ENCODE measurements at places on chromosomes 16 and 17.

GRCh38 chr17:2057175-2057759 lies 2.4 kb downstream of the HIC1 start:
- no peak for DNase-seq

DNA sequence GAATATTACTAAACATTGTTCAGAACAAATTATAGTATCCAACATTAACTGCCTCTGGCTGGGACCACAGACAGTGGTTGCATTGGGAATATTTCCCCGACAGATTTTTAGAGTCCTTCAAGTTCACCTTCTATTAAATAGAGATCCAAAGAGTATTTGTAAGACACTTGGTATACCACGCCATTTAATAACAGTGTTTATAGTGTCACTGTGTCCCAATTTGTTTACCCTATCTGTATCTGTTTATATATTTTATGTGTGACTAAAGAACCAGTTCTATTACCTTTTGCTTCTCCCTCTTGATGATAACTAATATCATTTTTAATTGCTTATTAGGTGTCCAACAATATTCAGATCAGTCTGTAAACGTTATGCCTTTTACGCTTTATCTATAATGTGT lies 191.3 kb upstream of the IRX5 start:
- DNase-seq, result no peak

- DNase-seq, result no peak
Measured at GRCh38 chr17:50150354-50151040, at the start of gene PPP1R9B. TSS of gene PPP1R9B (minus strand) at chr17:50150677. CDS start at chr17:50150513, 164 bp downstream.

DNA sequence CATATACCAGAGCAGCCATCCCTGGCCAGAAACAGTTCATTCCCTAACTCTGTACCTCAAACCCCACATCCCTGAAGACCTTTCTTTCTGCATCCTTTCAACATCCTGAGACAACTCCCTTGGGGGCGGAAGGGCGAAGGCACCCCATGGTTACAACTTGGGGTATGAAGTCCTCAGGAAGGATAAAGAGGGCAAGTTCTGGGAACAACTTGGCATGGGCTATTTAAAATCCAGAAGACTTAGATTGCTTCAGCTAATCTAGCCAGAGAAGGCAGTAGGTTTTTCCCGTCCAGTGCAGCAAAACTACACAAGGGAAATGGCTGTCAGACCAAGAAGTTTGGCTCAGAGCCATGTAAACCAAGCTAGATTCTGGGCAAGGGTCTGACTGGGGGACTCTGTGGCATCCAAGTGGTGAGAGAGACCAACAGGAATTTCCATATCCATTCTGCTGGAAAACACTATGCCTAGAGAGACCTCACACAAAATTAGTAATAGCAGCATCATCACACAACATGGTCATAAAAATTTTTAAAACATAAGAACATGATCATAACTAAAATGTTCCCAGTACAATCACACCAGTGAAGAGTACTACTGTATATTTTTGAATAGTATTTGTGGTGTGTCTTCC lies 113.2 kb downstream of the CDYL2 start:
- no peak for DNase-seq

- DNase-seq, result no peak
Measured at GRCh38 chr17:12067485-12067884, 46.8 kb downstream of the MAP2K4 start.

DNA sequence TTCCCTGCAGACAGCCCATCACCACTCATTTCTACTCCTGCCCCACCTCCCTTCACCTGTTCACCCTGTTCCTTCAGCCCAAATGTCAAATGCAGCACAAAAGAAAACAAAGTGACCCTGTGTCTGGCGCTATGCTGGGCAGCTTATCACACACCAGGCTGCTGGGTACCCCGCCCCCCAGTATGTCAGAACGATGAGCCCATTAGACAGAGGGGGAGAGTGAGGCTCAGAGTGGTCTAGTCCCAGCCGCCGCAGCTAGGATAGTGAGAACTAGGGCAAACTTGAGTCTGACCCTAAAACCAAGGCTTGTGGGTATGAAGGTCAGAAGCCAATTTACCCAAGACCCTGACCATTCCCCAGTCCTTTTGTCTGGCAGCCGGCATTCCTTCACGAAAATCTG lies 4.0 kb downstream of the TNP2 start:
- no peak for DNase-seq

GRCh38 chr17:76275382-76276068 lies 10.4 kb downstream of the UBALD2 start:
- no peak for DNase-seq

GRCh38 chr17:18344021-18344420 lies 19.3 kb downstream of the SHMT1 start:
- no peak for DNase-seq

- DNase-seq, result no peak
Measured at GRCh38 chr17:82022310-82022980, at the start of gene CENPX. TSS of gene CENPX (minus strand) at chr17:82022878. CDS start at chr17:82022861, 17 bp downstream.

GRCh38 chr16:75293772-75294171 lies 42.3 kb upstream of the BCAR1 start:
- no peak for DNase-seq

DNA sequence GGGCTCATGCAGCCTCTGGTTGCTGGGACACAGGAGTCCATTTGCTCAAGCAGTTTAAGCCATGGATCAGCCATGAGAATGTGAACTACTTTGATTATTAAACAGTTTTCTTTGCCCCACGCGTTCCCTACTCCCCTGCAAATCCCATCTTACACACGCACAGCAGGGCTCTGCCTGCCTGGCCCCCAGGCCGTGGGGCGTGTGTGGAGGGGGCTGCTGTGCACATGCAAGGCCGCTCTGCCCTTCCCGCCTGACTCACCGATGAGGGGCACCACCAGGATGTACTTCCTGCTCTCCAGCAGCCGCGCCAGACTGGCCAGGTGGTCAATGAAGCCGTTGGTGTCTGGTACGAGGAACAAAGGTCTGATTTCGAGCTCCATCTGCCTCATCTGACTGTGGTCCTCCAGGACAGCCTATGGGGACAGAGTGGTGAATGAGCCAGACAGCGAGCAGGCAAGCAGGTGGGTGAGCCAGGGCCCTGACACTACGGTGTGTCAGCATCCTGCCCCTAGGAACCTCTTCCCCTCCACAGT lies 13.7 kb downstream of the HIC1 start:
- no peak for DNase-seq

- no peak for DNase-seq
Measured at GRCh38 chr16:24995469-24995868, 19.7 kb downstream of the ARHGAP17 start.

- DNase-seq, result peak; percentile 53
Measured at GRCh38 chr17:21286066-21286770, 1.7 kb downstream of the MAP2K3 start.

GRCh38 chr17:65751263-65751662 lies 189.8 kb upstream of the AXIN2 start:
- DNase-seq, result no peak

GRCh38 chr16:17271687-17272086 lies 199.1 kb downstream of the XYLT1 start:
- no peak for DNase-seq

DNA sequence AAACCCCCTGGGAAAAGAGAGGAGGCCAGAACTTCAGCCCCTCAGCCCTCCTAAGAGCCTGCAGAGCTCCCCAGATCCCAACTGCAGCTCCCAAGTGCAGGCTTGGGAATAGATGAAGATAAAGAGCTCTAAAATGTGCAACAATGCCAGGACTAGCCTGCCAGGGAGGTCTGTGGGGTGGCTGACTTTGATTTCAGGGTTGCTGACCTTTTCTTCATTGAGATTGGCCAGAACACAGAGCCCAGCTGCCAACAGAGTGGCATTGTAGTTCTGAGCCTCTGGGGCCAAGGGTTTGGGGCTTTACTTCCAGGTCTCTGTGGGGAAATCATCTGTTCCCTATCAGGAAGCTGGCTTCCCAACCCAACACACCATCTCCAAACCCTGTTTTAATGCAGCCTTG lies 120.6 kb downstream of the COPRS start:
- no peak for DNase-seq

GRCh38 chr17:5699814-5700213 lies 115.5 kb upstream of the NLRP1 start:
- no peak for DNase-seq

DNA sequence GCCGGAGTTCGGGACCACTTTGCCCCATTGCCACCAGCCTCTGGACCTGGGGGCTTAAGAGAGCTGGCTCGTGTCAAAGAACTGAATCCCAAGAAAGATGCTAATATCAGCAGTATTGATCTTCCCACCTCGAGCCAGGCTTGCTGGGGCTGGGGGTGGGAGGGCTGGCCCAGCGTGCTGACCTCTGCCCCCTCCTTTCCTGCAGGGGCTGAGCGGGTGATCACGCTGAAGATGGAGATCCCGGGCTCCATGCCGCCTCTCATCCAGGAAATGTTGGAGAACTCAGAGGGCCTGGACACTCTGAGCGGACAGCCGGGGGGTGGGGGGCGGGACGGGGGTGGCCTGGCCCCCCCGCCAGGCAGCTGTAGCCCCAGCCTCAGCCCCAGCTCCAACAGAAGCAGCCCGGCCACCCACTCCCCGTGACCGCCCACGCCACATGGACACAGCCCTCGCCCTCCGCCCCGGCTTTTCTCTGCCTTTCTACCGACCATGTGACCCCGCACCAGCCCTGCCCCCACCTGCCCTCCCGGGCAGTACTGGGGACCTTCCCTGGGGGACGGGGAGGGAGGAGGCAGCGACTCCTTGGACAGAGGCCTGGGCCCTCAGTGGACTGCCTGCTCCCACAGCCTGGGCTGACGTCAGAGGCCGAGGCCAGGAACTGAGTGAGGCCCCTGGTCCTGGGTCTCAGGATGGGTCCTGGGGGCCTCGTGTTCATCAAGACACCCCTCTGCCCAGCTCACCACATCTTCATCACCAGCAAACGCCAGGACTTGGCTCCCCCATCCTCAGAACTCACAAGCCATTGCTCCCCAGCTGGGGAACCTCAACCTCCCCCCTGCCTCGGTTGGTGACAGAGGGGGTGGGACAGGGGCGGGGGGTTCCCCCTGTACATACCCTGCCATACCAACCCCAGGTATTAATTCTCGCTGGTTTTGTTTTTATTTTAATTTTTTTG lies 8.5 kb downstream of the GJD3 start:
- DNase-seq, result no peak

DNA sequence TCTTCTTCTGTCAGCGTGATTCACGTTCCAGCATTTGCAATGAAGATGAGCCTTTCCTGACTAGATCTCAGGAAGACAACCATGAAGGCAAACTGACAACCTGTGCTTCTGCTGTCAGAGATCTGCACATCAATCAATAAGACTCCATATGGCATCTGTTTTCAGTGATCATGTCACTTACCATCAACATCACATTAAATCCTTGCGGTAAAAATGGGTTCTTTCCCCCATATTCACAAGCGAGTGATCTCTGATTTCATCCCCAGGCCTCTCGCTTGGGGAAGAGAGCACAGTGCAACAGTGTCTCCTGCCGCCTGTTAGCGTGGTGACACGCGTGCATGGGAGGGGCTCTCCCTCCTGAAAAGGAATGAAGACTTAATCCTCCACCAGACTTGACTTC lies 11.1 kb downstream of the NACA2 start:
- DNase-seq, result no peak

Measured in NCI-H187 treated with DMSO at 0.1 percent for 48 hours (cell line).